NCI-H1417 treated with DMSO at 0.1 percent for 48 hours (cell line): ENCODE measurements at places on chromosomes 12 and 14.

GRCh38 chr12:131901431-131902331, 7.3 kb downstream of the ULK1 start:
- DNase-seq = no peak

- no peak for DNase-seq
Observed at GRCh38 chr12:48336564-48336963, 14.2 kb downstream of the ZNF641 start.

DNA sequence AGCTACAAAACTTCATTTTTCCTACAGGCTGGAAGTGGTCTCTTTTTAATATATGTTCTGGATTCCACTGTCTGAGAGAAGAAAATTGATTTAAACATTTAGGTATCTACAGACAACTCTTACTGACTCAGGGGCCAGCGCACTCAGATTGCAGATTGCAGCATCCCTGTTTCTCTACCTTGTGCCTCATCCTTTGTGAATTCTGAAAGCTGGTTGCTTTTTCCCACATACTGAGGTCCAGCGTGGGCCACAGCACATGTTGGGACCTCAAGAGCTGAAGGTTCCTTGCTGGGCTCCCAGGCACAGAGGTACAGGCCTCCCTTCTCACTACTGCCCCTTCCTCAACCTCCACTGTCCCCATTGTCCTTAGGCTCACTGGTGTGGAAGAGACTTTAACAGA, 101.7 kb upstream of the CCDC175 start:
- no peak for DNase-seq

DNA sequence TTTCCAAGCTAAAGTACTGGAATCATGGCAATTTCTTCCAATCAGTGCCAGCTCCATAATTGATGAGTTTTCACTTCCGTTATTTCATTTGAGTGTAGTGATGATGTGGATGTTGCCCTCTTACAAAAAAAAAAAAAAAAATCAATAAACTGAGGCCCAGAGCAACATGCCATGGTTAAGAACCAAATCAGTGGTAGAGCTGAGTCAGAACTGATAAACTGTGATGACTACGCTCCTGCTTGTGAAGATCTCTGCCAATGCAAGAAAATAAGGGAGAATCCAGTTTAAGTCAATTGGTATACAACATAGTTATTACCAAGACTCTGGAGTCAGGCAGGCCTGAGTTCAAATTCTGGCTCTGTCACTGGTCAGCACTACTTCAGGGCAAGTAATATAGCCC, 102.7 kb downstream of the GPR135 start:
- DNase-seq = no peak

GRCh38 chr12:127143020-127143419, 1124.0 kb upstream of the TMEM132C start:
- no peak for DNase-seq
